ENCODE measurements at places on chromosomes 5 and 9.

DNA sequence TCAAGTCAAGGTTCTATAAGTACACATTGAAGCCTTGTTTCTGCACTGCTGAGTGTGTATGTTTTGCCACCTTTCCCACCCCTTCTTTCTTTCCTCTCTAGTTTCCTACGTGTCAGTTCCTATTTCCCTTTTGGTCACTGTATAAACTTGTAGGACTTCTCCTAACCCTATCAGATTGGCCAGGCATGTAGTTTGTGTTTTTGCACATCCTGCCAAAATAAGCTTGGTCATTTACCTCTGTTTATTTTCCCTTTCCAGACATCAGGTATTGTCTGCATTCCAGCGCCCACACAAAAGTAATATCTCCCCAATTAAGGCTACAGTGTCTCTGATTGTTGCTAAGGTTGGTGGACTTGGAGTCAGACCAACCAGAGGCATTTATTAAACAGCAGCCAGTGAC, 252.9 kb upstream of the MPDZ start:
- DNase-seq, result no peak

- no peak for DNase-seq
Measured at GRCh38 chr5:31854181-31855133, 215.5 kb downstream of the PDZD2 start.

DNA sequence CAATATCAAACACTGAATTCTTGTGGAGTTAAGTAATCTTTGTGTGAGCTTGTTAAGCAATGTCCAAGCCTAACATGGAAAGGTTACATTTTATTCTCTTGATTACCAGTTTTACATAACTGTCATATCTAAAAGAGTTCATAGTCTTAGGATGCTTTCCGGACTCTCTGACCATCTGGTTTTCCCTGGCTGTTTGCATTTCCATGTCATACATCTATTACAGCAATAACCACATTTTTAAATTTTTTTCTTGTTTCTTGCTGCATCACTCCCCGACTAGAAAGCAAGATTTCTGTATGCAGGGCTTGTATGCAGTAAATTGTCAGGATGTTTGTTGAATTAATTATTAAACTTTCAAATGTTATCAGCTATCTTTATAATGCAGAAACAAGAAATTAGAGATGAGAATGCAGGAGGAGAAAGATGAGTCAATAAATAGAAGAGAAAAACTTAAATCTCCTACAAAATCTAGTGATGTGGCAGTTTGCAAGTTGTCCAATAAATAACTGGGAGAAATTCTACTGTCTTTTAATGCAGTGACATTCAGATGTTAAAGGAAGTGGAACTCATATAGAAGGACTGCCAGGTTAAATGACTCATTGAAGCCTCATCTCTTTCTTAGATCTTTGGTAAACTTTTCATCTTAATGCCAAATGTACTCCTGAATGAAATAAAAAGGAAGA, 179.6 kb upstream of the SGCD start:
- DNase-seq, result no peak

DNA sequence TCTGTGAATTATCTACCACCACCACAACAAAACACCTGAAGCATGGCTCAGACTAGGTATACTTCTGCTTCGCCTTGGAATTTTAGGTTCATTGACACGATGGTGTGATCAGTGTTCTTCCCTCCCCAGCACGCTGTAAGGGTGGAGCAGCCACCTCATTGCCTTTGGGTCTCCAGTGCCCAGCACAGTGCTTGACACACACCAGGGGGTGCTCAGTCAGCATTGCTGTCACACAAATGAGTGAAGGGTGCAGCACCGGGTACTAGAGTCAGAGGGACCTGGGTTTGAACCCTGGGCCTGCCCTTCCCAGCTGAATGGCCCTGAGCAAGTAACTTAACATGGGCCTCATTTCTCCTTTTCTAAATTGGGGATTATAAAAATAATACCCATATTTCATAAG, 9.9 kb upstream of the ANGPTL2 start:
- no peak for DNase-seq

- DNase-seq, result no peak
Measured at GRCh38 chr5:90344689-90345088, 64.9 kb downstream of the CETN3 start.

- no peak for DNase-seq
Measured at GRCh38 chr5:93305984-93306383, 275.0 kb downstream of the NR2F1-AS1 start.

DNA sequence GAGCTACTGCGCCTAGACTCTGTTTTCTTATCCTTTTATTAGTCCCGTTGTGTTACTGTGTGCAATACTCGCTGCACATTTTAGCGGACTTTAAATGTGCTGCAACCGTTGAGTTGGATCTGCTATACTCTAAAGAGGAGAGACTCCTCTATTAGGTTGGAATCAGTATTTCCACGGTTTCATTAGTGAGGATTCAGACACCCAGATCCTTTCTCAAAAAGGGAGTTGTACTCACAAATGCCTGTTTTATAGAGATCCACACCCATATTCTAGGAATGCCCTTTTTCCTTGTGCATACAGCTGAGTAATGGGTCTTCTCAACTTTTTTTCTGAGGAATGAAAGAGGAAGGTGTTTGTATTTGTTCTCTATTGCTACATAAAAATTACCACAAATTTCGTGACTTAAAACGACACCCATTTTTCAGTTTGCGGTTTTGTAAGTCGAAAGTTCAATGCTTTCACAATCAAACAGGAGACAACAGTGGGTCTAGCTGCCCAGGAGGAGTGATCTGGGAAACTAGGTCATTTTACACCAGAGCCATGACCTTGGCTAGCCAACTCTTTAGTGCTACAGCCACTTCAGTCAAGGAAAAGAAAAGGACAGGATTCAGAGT, 52.8 kb upstream of the SLC44A1 start:
- DNase-seq, result peak; percentile 6

GRCh38 chr5:122110987-122111386, 18.4 kb upstream of the ZNF474 start:
- DNase-seq, result no peak

DNA sequence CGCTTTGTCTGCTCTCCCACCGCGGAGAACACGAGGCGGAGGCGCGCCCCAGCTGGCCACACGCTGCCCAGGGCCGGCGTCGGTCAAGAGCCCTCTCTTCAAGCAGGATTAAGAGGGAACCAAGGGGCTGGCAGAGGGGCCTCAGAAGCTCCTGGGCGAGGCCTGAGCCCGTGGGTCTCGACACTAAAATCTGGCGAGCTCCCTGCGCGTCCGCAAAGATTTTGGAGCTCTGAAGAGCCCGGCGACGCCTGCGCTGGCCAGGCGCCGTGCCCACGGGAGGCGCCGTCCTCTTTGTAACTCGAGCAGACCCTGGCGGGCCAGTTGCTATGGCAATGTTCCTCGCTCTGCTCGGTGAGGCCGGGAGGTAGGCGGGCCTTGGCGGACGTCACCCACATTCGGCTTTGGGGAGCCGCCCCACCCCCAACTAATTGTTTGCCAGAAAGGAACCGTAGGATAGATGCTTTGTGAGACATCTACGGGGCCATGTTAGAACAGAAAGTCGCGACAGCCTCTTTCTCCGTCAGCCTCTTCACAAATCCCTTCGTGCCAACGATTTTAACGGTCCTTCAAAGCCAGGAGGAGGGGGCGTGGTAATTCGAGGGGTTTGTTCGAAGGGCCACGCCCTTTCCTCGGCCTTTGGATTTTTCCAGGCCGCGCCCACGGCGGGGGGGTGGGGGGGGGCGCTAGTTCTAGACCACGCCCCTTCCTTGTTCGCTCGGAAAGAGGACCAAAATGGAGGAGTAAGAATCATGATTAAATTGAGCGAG, 714 bp upstream of the CNOT8 start:
- DNase-seq, result peak; percentile 87

- DNase-seq, result no peak
Measured at GRCh38 chr5:104598285-104598684, 1035.7 kb upstream of the NUDT12 start.

All from activated CD4-positive, alpha-beta T cell treated with anti-CD3 and anti-CD28 coated beads, Interleukin-2, amount 50 U/mL, for 16 hours (primary cell).